ENCODE measurements at places on chromosomes 3 and 15.
A peak's percentile ranks its signal among the peaks of the same experiment; 100 is the strongest.

DNA sequence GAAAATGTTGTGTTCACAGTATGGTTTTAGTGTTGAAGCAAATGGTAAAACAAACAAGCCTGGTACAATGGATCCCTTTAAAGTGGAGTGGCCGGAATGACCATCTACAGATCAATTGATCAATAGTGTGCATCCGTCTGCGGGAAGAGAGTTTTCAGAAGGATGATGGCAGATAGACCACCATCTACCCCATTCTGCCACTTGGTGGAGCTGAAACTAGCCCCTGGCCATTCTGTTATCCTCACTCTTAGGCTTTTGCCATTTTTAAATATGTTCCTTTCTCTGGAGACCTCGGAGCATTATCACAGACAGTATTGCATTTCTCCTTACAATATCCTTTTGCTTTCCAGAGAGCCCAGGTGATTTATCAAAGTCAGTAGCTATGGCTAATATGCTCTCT, 258.9 kb upstream of the CFAP20DC start:
- no peak for DNase-seq

- DNase-seq, result no peak
Observed at GRCh38 chr3:190322604-190323245, 479 bp upstream of the CLDN1 start.

DNA sequence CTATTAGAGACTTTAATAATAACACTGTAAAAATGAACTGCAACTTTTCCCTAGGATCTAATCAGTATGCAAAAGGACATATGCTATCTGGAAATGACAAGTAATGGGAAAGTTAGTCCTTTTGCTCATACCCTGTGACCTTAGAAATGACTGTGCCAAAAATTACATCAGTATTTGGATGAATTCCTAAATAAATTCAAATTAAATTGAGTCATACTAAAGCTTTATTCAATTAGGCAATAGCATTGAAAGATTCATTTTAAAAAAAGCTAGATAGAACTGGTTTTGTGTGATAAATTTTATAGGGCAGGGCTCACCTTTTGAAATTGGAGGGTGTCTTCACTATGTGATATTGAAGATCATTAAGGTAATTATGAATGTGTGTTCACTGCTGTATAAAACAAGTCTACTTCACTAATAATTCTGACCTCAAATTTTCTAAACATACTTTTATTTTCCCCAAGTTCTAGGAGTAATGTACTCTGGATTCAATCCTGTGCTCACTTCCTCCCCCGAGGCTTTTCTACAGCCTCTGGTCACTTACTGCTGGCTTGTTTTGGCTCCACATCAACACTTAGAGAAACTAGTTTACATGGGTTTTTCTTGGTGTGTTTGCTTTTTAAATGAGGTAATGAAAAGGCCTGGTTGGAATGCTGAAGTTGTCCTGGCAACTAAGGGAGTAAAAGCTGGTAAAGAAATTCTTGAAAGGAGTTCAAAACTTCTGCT, 44.4 kb upstream of the SPTSSB start:
- no peak for DNase-seq

DNA sequence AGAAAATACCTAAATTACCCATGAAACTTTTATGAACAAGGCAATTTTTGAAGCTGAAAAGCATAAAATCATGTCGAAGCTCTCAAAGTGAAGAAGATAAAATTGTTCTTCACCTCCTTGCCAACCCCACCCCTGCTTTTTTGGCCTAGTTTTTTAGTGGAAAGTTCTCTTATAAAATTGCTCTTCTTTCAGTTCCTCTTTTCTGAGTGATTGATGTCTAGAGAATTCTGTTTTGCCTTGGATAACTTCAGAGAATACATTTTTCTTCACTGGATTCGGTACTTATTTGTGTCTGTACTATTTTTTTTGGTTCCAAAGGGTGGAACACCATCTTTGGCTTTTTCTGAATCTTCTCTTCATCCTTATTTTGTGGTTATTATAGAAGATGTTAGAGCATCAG, 25.0 kb upstream of the PYDC2 start:
- no peak for DNase-seq

GRCh38 chr15:80730387-80730786, 35.3 kb downstream of the ABHD17C start:
- DNase-seq, result no peak

DNA sequence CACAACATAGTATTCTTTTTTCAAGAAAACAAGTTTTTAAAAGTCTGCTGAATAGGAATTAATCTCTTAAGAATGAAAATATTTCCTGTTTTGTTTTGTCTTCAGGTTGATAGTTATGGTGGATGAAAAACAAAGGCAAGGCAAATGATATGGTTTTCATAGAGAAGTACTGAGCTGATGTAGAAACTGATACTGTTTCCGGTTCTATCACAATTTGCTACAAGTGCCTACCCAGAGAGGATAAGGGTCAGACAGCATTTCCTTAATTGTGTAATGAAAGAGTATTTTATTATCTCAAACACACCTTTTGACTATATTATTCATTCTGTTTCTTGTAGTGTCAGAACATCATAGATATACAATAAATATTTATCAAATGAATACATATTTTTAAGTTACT, 836.3 kb downstream of the SQOR start:
- no peak for DNase-seq

DNA sequence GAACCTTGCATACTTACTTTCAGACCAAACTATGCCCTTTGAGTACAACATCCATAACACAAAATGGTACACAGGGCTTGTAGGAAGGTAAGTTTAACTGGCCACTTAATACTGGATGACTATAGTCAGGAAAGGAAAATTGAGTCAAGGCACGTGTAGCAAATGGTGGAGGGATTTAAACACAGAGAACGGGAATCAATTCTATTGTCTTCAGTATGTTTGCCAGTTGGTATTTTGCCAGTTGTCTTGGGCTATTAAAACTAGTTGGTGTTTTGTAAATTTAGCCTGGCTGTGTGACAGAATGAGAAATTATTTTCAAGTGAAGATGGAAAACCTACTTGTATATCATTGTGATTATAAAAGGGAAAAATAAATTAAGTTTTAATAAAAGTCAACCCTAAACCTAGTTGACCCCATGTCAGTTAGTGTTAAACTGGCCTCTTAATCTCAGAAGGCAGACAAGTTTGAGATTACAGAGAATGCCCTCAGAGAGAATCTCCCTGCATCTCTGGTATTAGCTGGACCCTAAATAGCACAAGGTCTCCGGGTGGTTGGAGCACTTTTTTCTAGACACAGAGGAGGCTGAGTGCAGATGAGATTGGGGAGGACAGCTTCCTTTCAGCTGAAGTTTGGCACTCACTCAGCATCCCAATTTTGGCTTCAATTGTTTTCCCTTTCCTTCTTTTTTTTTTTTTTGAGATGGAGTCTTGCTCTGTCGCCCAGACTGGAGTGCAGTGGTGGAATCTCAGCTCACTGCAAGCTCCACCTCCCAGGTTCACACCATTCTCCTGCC, 91.2 kb downstream of the MB21D2 start:
- no peak for DNase-seq

- DNase-seq, result no peak
Observed at GRCh38 chr3:4848176-4848825, 130.9 kb upstream of the BHLHE40 start.

DNA sequence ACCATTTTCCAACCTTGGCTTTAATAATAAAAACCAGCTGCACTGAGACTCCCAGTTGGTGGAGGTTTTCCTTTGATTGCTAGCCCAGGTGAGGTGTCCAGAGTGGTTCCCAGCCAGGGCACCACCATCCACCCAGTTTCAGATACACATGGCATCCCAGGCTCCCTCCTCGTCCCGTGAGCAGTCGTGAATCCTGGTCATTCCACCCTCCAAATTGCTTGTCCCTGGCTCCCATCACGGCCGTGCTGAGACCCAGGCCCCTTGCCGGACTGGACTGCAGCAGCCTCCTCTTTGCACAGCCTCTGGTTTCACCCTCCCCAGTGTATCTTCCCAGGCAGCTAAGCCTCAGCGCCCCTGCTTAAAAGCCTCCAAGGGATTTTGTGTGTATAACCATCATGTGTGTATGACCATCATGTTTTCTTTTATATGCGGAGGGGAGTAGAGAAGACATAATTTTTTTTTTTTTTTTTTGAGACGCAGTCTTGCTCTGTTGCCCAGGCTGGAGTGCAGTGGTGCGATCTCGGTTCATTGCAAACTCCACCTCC, 106.3 kb downstream of the ETFA start:
- DNase-seq, result no peak

GRCh38 chr3:12751571-12751970, 7.5 kb downstream of the TMEM40 start:
- DNase-seq, result no peak

- DNase-seq, result peak; percentile 60
Observed at GRCh38 chr3:42701371-42702065, 1.1 kb downstream of the HHATL start.

GRCh38 chr3:194748225-194748624, 62.5 kb downstream of the FAM43A start:
- no peak for DNase-seq

DNA sequence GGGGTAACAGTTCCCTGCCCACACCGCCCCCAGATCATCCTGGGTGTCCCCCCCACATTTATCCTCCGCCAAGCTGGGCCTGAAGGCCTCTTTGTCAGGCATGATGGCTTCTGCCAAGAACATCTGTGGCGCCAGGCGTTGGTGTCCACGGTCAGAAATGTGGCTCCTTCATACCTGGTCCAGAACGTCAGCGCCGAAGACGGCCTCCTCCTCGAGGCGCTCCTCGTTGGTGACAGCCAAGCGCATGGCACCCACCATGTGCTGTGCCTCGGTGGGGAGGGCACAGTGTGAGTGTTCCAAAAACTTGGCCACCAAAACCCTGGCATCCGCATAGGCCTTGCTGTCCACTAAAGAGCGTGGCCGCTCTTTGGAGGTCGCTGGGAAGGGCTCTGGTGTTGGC, 146.5 kb downstream of the NSMCE3 start:
- no peak for DNase-seq

DNA sequence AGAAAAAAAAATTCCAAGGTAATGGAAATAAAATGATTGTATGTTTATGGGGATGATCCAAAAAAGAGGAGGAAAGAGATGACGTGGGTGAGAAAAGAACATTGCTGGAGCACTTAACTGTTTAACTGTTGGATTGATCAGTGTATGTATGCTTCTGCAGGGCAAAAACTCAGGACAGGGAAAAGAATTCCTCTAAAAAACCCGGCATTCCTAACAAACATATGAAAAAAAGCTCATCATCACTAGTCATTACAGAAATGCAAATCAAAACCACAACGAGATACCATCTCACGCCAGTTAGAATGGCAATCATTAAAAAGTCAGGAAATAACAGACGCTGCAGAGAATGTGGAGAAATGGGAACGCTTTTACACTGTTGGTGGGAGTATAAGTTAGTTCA, 1.6 kb upstream of the PHLDB2 start:
- no peak for DNase-seq

DNA sequence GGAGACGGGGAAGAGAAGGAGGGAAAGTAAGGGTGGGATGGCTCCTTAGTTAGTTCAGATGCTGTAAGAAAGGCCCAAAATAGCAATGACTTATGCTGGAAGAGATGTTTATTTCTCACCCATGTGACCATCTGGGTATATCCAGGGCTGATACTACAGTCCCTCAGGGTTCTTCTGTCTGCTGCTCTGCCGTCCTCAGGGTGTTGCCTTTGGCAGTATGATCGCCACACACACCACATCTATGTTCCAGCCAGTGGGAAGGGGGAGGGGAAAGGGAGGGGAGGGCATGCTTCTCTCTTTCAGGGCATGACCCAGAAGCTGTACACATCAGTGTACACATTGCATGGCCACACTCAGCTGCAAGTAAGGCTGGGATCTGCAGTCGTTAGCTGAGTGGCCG, 10.2 kb downstream of the CD276 start:
- no peak for DNase-seq

DNA sequence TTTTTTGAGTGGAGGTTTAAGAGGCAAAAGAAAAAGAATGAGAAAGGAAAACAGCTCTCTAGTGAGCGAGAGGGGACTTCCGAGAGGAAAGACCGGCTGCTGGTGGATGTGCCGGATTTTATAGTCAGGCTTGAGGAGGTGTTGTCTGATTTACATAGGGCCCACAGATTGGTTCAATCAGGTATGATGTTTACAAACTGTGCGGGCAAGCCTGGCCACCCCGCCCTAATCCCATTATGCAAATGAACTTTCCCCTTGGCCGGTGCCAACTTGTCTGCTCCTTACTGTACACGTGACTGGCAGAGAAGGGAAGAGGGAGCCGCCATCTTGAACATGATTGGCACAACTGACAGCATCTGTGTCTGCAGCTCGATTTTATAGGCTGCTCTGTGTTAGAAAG, 44.7 kb downstream of the FAM43A start:
- DNase-seq, result no peak

DNA sequence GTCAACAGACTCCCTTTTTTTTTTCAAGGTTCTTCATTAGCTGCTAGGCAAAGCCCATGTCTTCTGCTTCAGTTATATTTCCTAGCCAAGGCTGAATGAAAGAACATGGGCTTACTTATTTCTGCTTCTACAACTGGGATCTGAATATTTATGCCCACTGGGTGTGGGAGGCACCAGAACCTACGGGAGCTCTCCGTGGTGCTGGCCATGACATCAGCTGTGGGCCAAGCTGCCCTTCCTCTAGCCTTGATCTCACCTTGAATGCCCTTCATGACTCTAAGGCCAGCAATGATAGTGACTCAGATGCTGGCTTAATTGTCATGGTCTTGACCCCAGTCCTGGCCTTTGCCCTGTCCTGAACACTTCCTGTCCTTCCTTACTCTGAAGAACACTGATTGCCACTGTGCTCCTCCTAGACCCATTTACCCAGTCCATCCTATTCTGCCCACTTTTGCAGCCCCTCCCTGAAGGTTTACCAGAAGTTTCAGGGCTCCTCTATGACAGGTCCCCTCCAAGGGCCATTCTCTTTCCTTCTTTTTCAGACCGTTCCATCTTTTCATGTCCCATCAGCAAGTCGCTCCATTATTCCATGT, 32.8 kb upstream of the PRR20G start:
- DNase-seq, result no peak

- DNase-seq, result no peak
Observed at GRCh38 chr15:38623744-38624143, 59.1 kb upstream of the RASGRP1 start.

DNA sequence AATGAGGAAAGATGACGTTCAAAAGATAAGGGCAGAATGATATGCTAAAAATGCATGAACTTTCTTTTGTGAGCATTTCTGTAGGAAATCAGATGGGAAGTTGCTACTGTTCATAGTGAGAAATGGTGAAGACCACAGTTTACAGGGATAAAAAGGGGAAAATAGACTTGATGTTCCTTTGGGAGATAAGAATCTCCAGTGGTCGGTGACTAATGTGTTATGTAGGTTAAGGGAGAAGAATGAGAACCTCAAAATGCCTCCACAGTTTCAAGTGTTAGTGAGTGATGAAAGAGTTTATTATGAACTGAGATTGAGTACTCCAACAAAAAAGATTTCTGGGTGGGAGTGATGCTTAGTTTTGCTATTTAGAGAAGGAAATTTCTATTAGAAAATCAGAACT, 247.2 kb downstream of the LSAMP start:
- no peak for DNase-seq

All from activated CD4-positive, CD25-positive, alpha-beta regulatory T cell treated with anti-CD3 and anti-CD28 coated beads, Interleukin-2, amount 50 U/mL, for 72 hours (primary cell).